ENCODE measurements at places on chromosomes 4 and X.

DNA sequence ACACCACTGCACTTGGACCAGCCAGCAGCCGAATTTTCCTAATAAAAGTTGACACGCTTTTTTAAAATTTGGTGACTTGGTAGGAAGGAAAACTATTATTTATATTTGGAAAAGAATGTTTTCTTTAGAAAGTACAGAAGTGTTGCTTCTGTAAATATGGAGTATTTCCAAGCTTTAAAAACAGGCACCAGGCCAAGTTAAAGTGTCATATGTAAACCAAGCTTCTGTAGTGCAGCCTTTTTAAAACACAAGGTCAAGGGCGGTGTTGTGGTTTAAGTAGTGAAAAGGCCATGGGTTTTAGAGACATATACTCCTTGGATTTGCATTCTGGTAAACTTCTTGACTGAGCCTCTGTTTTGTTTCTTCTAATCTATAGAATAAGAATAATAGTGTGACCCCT, 62.7 kb downstream of the TRIM2 start:
- DNase-seq, result no peak

DNA sequence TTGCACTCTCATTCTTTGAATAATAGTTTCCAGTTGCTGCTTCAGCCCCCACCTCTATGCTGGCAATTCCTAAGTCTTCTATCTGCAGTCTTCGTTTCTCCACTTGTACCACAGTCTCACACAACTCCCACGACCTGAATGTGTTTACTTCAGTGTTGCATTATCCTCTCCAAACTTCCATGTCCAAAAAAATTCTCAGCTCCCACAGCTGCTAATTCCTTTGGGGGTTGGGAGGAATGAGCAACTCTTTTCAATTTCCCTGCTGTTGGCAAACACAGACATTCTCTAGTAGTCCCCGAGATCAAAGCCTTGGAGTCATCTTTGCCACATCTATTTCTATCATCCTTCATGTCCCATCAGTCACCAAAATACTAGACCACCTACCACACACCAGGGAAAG, 14.4 kb upstream of the CDS1 start:
- no peak for DNase-seq

DNA sequence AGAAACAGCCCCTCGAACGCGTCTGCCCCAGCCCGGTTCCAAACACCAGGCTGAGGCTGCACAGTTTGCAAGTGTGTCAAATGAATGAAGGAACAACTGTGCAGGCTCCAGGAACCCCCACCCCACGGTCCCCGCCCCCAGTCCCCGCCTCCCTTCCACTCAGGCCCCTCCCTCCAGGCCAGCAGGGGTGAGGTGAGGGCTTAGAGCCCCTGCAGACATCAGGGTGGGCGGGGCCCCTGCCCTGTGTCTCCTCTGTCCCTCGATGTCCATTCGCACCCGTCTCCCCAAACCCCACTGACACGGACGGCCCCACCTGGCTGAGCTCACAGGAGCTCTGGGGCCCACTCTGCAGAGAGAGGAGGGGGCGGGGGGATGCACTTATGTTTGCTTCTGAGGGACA, 28.5 kb downstream of the TACC3 start:
- DNase-seq, result no peak

DNA sequence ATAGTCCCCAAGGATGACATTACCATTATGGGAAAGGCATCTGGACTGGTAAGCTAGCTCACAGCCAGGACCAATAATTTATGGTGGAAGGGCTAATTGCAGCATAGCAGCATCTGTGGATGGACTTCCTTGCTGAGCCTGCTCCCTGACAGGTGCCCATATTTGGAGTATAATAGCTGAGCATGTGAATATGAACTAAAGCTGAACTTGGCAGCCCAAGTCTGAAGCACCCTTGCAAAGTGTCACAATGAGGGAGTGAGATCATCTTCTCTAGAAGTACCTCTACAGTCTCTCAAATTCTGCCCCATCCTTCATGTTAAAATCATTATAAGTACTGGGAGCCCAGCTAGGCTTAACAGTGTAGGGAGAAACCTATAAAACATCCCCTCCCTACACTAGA, 128.2 kb upstream of the INPP4B start:
- no peak for DNase-seq

DNA sequence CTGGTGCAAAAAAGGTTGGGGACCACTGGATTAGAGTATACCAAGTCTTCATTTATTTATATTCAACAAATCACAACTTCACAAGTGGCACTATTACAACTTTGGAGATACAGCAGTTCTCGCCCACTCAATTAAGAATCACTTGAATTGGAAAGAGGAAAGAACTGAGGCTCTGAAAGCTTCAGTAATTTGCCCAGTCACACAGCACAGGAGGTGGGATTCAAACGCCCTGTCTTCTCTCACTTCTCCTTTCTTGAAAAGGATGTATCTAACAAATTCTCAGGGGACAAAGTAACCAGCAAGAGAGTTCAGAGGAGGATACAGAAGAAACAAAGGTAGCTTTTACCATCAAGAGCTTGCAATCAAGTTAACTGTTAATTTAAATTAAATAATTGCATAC, 12.4 kb downstream of the SMIM14 start:
- DNase-seq, result no peak

- no peak for DNase-seq
Measured at GRCh38 chrX:154373340-154374306, 811 bp downstream of the FLNA start.

DNA sequence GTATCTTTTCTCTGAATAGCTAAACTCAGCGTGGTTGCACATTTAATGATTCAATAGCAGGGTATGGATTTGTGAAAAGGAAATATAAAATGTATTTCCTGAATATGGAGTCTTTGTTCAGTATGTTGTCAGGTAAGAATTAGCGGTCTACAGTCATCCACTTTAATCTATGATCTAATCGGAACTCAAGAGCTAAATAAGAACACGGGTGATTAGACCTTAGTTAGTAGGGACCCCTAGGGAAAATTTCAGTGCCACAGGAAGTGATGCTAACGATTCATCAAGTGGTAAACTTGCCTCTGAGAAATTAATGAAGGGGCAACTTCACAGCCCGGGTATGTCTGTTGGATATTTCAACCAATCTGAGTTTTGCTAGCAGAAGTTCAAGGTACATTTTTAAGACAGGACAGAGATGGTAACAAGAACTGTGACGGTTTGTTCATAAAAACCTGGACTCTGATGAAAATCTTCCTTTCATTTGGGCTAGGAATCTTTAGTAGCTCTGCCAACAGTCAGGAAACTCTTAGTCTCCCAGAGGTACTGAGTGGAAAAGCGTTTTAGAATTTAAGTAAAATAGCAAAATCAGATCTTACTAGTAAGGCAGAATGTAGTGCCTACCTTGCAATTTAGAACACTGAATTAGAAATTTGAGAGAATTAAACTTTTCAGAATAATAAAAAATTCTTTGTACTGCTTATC, 47.1 kb downstream of the PCDH7 start:
- DNase-seq, result no peak
